Midbrain (tissue), 1 donor: ENCODE measurements at places on chromosomes 6 and 20.

DNA sequence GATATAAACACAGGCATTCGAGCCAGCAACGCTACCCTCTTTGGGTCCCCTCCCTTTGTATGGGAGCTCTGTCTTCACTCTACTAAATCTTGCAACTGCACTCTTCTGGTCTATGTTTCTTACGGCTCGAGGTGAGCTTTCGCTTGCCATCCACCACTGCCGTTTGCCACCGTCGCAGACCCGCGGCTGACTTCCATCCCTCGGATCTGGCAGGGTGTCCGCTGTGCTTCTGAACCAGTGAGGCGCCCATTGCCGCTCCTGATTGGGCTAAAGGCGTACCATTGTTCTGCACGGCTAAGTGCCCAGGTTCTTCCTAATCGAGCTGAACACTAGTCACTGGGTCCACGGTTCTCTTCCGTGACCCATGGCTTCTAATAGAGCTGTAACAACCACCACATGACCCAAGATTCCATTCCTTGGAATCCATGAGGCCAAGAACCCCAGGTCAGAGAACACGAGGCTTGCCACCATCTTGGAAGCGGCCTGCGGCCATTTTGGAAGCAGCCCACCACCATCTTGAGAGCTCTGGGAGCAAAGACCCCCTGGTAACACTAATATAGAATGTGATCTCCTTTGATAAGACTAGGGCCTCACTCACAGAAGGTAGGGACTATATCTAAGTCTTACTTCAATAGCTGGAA, 973 bp downstream of the UBD start:
- DNase-seq, result no peak

GRCh38 chr6:107185391-107185970, 70.2 kb upstream of the BEND3 start:
- peak; percentile 44 for DNase-seq

DNA sequence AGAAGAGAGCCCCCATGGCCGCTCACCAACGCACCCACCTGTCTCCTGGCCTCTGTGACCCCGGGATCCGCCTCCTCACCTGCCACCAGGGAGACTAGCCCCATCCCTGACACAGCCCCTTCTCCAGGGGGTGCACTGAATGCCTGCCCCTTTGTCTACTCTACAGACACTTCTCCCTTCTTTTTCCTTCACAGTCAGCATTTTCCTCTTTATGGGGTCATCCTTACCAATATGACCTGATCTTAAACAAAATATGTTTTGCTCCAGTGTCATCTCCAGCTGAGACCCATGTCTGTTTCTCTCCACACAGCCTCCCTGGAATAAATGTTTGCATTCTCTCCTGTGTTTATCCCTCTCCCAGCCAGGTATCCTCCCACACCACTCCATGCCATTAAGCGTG, 14.6 kb upstream of the CCR6 start:
- no peak for DNase-seq

DNA sequence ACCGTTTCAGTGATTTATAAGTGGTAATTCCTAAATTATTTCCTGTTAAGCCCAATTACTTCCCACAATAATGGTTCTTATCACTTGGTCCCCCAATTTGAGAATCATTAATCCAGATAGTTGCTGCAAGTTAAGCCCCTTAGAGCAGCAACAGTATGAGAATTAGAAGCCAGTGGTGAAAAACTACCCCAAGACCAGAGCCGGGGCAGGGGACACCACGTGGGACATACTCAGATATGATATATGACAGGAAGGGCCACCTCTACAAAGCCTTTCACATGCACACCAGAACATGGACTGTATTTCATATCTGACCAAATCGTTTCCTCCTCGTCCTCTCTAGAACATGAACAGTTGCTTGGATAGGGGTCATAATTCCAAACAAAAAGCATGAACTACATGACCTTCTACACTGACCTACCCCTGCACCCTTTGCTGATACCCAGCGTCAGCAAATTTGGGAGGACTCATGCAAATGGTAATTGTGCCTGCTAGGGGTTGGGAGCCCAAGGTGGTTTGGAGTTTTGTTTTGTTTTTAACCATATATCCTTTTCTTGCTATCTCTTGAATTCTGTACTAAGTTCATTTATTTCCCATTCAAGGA, 3.9 kb downstream of the JAG1 start:
- no peak for DNase-seq

GRCh38 chr6:44554861-44555260, 167.4 kb downstream of the CDC5L start:
- peak; percentile 28 for DNase-seq

DNA sequence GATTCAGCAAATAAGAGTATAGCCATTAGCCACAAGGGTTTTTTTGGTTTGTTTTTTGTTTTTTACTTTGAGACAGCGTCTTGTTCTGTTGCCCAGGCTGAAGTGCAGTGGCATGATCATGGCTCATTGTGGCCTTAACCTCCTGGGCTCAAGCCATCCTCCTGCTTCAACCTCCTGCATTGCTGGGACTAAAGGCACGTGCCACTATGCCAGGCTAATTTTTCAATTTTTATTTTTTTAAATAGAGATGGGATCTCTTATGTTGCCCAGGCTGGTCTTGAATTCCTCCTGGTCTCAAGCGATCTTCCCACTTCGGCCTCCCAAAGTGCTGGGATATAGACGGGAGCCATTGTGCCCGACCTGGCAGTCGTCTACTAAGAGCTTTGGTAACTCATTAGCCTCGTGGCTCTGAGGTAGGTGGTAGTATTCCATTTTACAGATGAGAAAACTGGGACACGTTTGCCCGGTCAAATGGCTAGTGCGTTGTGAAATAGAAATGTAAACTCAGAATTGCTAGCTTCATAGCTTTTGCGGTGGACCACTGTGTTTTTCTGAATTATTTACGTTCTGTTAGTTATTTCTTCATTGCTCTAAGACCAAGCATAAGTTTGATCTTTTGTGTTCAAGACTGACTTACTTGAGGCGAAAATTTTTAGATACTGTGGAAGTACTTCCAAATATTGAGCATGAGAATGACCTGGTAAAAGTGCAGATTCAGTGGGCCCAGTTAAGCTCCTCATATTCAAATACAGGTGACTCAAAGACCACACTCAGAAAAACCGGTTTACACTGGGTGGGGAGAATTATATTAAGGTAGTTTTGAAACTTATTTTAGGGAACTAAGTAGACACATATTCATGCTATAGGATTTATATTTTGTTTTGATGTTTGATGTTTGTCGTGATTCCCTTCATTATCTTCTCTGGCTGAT, 2.1 kb downstream of the PANK2 start:
- no peak for DNase-seq

DNA sequence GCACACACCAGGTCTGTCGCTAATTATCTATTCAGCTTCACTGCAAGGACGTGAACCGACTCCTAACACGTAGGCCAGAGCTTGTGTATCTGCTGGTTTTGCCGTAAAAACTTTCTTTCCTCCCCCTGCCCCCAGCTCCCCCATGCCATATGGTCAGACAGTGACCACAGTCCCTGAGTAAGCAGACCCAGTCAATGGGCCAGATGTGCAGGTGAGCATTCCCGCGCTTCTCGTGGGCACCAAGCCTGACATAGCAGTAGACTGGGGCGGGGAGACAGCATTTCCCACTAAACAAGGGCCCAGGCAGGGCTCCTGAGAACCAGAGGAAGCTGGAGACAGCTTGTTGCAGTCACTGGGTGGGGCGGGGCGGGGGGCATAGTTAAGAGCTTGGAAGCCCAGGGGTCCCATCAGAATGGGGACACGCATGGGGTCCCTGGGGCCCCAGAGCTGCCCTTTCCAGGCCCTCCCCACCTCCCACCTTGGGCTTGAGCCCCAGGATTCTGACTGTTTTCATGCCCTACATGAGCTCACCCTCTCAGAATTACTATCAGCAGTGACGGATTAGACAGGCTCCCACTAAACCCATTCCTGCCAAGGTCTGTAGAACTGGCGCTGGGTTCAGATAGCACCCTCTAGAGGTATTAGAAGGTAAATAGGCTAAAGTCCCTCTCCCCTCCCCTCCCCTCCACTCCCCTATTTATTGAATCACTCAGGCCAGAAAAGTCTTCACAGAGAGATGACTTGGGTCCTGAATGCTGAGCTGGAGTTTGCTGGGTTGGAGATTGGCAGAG, 51.8 kb downstream of the CDH26 start:
- peak; percentile 41 for DNase-seq

GRCh38 chr6:166955865-166956443, 396 bp downstream of the RNASET2 start:
- no peak for DNase-seq

DNA sequence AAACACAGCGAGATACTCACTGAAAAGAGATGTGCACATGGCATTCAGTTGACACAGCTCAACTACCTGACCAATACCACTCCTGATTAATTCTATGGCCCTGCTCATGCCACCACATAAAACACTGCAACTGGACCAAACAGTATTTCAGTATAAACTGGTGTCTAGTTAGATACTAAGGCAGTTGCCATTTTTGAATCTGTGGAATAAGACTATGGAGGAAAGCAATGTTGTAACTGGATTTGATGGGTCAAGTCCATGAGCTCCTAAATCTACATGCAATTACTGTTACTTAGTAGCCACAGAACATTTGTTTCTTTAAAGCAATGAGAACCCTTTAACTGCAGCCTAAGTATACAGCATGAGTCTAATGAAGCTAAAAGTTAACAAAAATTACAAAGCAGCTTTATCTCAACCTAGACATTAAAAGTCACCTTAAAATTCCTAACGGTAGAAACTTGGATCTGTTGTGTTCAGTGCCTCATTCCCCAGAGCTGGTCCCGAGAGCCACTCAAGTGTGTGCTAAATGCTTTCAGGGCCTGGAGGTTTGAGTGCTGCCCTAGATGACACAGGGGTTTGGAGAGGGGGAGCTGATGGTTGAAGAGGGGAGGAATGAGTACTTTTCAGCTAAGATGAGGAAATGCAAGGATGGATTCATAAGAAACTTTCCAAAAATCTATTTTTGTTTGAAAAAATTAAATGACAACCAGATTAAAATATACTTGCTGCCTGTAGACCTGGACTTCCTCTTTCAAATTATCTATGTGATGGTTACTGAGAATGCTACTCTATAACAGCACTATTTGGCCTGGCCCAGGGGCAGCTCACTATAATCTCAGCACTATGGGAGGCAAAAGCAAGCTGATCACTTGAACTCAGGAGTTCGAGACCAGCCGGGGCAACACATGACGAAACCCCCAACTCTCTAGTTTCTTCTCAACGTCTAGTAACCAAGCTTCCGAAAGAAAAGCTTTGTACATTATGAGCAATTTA, 15.6 kb downstream of the SNX5 start:
- no peak for DNase-seq

DNA sequence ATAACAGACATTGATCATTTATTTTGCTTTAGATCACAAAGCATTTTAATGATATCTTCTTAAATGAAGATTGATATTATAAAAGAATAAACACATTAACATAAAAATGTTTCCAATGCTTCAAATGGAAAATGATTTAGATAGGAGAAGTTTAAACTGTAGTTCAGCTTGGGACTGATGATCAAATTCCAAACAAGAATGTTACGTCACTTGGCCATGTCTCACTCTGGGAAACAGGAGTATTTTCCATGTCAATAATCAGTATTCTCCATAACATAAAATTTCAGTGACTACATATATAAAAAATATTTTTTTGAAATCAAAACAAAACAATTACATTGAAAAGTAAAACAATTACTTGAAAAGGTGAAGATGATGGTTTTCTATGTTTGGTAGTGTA, 52.9 kb upstream of the SIM1 start:
- no peak for DNase-seq

GRCh38 chr20:55216525-55217242, 741.3 kb downstream of the DOK5 start:
- DNase-seq, result no peak
